Activated T-cell treated with anti-CD3 and anti-CD28 coated beads, Interleukin-2, amount 50 U/mL, for 48 hours (primary cell): ENCODE measurements at places on chromosomes 1 and 21.

- no peak for DNase-seq
These were observed 15.9 kb downstream of the PSEN2 start for GRCh38 chr1:226886122-226886901.

DNA sequence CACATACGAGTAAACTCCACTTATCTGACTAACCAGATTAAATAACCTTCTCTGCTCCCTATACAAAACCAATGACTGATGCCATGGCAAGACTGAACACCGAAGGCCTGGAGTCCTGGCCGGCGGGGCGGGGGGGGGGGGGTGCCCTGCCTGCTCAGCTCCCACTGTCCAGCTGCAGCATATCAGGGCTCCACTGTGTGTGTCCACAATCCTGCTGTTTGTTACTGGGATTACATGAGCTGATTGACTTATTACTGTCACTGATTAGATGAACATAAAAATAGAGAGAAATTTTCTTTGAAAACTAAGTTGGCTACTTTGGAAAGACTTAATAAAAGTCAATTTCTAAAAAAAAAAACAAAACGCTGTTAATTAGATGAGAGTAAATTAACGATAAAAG is 24.9 kb downstream of the TMEM63A start:
- no peak for DNase-seq

DNA sequence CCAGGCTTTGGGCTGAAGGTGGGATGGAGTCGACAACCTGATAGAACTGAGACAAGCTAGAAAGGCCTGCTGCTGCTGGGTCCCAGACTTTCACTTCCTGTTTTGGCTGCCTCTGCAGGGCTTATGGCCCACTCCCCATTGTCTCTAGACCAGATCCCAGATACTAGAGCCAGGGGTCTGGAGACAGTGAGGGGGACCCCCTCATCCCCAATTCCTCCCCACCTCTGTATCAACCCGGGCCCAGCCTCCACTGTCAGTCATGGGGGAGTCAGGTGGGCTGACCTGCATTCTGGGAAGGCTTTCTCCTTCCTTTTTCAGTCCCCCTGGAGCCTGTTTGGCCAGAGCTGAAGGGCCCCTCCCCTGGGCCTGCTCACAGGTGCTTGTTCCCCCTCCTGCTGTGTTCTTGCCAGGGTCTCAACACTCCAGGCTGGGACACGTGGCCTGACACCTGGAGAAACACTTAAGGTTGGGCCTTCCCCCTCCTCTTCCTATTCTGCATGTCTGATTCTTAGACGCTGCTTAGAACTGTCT is 18.0 kb upstream of the ETV3L start:
- no peak for DNase-seq

DNA sequence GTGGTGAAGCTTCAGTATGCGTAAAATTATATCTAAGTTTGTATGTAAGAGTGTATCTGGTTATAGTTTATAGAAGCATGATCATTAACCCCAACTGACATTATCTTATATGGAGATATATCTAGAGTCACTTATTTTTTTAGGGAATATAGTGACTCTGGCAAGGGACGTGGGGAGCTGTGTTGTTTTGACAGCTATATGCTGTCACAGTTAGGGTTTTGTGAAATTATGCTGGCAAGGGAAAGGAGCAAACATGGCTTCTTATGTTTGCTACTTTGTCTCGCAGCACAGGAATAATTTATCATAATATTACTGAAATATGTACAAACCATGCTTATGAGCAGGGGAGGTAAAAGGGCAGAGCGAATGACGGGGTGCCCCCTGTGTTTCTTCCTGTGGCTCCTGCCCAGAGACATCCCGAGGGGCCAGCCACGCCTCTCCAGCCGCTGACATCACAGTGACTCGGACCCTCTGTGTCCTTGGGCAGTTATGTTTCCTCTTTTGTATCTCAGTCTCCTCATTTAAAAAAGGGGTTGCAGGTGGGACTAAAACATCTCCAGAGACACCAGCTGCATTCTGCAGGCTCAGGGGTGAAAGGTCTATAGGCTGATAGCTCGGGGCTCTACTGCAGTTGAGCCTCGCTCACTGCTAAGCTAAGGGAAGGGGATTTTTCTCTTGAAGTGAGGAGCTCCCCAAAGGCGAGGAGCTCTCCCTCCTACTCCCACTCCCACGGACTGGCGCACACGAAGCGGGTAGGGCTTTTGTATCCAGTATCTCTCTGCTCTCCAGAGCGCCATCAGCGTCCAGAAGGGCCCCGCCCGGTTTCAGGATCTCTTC is 14.9 kb downstream of the A3GALT2 start:
- DNase-seq: no peak

DNA sequence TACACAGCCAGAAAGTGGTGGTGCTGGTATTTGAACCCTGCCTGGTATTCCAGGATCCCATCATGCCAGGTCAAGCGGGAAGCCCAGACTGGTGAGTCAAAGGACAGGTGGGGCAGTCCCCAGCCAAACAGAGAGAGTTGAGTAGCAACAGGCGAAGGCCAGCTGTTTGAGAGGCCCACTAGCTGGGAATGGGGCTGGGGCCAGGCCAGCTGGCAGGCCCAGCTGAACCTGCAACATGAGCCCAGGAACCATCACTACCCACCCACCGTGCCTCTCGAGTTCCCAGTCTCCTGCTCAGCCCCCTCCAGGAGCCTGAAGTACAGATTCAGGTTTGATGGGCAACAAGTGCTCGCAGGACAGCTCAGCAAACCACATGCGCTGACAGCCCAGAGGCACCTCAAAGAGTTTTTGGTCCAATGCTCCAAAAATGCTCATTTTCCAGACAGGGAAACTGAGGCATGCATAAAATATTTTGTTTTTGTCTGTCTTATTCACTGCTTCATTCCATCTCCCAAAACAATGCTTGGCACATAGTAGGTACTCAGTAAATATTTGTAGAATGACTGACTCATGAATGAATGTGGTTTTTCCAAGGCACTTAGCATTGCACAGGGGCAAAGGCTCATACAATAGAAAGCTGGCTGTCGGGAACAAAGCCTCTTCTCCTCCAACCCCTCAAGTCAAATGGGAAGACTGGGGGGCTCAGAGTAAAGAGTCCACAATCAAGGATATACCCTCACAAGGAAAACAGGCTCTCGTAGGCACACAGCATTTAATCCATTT is 42.5 kb upstream of the CLIC4 start:
- no peak for DNase-seq

DNA sequence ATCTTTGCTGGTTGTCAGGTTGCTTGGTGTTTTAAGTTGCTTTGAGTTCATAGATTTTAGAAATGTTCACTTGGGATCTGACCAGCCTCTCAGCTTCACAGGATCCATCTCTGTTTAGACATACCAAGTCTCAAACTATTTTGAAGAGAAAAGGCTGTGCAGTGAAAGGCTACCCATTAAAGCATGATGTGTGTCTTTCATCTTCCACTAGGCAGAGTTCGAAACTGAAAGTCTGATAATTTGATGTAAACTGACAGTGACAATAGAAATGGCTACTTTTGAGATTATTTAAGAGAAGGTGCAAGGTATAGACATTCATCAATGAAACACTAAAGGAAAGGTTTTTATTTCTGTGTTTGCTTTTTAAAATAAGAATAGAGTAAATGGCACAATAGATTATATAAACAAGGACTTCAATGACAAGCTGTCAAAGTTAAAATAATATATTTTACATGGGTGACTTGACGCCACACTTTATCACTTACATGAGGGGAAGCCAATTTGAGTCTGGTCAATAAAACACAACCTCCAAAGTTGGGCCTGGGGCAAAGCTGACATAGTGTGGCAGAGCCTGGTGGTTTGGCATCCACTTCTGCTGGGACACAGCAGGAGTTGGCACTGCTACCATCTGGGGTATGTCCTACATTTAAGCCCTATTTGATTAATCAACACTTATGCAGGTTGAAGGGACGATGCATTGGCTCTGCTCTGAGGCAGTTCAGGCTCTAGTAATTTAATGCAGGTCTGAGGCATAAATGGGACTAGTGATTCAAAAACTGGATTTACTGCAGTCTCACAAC is 197.7 kb downstream of the CRB1 start:
- DNase-seq: no peak

DNA sequence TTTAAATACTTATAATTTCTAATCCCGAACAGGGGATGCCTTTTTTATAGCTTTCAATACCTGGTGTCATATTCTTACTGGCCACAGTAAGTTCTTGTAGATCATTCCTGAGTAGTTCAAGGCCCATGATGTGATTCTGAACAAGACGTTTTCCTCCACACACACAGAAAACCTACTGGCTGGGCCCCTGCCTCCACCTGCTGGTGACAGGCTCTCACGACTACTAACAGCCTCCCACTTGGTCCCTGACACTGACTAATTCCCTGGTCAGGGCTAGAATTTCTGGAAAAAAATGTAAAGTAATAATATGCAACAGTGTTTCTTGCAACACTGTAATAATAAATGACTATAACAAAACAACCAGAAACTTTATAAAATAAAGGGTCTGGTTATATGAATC is 50.4 kb upstream of the RIPK4 start:
- peak; percentile 40 for DNase-seq

DNA sequence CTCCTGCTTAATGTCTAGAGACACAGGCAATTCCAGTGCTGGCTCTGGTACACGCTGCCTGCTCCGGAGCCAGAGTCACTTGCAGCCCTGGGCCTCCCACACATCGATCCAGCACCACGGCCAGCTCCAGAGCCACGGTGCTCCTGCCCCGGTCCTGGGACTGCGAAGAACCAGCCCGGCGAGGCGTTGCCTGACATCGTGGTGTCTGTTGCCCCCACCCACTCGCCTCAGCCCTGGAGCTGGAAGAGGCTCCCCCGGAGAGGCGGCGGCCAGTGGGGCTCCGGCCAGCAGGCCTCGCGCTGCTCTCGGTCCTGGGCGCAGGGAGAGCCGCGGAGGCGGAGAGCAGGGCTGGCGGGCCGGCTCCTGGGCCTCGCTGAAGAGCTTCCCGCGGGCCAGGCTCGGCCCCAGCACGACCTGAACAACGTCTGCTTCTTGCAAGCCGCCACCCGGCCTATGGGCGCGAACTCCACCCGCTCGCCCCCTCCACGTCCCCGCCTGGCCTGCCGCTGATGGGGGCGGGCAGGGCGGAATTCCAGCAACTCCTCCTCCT is 364.8 kb downstream of the CEP170 start:
- no peak for DNase-seq

- no peak for DNase-seq
These were observed 230.1 kb downstream of the DUSP10 start for GRCh38 chr1:221511797-221512196.

DNA sequence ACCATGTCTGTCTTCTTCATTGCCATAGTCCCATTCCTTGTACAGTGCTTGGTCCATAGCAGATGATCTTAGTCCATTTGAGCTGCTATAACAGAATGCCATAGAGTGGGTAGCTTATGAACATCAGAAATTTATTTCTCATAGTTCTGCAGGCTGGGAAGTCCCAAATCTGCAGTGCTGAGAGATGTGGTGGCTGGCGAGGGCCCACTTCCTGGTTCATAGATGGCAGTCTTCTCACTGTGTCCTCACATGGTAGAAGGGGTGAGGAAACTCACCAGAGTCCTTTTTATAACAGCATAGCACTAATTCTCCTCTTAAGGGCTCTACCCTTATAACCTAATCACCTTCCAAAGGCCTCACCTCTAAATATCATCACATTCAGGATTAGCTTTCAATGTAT is 23.1 kb upstream of the RAP1A start:
- no peak for DNase-seq

DNA sequence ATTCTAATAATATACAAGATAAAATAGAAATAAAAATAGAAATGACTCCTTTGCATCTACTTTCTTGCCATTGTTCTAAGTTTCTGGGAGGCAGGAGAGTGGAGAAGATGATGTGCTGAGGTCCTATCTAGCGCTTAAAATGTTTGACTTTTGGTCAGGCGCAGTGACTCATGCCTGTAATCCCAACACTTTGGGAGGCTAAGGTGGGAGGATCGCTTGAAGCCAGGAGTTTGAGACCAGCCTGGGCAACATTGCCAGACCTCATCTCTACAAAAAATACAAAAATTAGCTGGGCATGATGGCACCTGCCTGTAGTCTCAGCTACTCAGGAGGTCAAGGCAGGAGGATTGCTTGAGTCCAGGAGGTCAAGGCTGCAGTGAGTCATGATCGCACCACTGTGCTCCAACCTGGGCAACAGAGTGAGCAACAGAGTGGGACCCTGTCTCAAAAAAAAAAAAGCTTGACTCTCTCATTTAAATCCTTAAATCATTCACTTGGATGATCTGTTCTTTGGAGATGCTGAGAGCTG is 24.2 kb upstream of the SLC45A1 start:
- no peak for DNase-seq

DNA sequence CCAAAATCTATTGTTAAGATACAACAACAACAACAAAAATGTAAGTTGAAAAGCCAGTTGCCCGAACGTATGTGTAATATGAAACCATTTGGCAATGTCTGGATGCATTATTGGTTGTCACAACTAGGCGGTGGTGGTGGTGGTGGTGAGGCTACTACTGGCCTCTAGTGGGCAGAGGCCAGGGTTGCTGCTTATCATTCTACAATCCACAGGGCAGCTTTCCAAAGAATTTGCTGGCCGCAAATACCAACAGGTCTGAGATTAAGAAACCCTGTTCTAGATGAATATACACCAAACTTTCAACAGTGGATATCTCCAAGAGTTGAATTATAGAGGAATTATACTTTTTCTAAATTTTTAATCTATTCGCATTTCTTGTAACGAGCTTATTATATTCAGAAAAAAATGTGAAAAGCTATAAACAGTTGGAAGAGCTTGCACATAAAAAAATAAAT is 26.8 kb upstream of the ZNF697 start:
- no peak for DNase-seq

DNA sequence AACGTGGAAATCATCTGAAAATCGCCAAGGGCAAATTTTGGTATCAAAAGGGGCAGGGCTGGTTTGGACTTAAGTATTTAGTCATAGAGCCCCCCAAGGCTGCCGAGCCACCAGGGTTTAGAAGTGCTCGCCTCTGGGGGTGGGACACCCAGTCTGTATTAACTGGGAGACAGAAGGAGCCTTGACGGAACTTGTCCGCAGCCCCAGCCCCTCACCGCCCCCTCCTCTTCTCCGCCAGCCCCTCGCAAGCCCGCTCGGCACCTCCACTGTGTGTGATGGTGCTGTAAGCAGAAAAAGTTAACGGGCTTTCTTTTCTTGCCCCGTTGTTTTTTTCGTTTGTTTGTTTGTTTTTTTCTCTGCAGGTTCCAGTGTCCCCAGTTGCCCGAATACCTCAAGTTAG is 37.5 kb upstream of the KDM4A start:
- DNase-seq: no peak
